GM12864 (cell line): ENCODE measurements at places on chromosomes 5 and 9.

- no peak for DNase-seq
Measured at GRCh38 chr5:68562308-68562707, 346.8 kb downstream of the PIK3R1 start.

DNA sequence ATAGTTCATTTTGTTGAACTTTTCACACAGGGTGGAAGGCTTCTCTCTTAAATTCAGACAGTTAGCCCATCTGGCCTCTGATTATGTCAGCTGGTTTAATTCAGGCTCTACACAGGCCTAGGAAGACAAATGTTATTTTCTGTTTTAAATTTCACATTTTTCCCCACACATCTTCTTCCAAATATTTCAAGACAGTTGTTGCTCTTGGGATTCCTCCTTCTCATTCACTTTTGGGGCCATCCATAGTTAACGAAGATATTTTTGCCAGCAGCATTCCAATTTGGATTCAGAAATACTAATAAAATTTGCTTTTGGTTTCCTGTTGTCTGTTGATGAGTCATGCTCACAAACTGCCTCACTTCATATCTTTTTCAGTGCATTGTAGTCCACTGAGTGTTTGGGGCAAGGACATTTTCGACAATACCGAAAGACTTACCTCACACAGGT lies 475.4 kb downstream of the DMAC1 start:
- DNase-seq = no peak

DNA sequence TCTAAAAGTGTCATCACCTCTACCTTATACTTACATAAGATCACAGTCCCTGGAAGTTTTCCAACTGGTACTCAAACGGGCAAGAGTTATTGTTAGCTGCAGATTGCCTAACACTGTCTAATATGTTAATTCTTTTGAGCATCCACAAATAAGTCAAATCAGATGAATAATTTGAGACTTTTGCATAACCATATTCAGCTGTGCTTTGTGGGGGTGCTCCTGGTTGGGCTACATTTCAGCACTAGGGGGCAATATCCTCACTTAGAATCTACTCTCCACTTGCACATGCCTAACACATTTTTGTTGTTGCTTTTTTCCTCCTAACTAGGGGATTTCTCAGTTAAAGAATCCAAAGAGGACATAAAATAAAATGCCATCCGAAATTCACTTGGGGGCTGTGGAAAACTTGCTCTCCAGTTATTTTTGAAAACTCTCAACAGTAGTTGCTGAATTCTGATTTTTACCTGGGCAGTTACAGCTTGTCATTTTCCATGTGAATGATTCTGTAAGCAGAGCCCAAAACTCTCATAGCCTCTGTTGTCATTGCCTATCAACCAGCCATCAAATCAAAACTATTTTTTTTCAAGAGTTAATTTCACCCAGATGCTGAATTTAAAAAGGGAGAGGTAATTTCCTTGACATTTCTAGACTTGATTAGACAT lies 71.5 kb downstream of the TRIM36 start:
- DNase-seq = peak; percentile 12

DNA sequence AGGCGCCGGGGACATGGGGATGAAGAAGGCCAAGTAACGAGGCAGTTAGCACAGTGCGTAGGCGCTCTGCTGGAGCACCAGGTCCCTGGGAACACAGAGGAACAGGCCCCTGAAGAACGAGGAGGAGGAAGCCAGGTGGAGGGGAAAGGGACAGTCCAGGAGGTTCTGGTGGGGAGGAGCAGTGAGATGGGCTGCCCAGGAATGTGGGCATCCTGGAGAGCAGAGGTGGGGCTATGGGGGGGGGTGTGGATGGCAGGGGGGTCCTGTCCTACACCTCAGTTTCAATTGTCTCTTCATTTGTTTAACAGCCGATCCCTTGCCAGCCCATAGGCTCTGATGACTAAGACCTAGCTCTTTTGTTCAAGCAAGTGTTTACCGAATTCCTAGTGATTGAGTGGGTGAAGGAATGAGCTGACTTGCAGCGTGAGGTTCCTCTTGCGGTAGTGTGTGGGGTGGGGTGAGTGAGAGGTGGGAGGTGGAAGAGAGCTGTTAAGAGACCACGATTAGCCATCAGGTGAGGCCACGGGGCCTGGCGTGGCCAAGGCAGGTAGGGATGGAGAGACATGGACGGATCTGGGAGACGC lies 8.4 kb upstream of the PHYHD1 start:
- no peak for DNase-seq

GRCh38 chr9:35060548-35061207 lies 11.7 kb downstream of the VCP start:
- no peak for DNase-seq

DNA sequence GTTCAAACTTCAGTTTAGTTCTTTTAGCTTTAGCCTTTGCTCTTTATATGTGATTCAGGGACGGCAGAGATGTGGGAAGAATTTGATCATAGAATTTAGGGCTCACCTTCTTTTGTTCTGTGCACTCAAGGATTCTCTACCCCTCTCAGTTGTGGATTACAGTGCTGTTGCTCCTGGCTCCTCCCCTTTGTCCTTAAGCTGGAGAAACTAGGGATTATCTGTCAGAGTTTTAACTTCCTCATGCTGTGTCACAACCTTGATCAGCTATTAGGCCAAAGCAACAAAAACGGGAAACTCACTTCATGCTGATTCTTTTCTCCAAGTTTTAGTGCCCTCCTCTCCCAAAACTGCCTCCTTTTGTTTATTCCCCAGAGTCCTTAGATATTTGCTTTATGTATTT lies 13.0 kb upstream of the PCDHAC2 start:
- no peak for DNase-seq

DNA sequence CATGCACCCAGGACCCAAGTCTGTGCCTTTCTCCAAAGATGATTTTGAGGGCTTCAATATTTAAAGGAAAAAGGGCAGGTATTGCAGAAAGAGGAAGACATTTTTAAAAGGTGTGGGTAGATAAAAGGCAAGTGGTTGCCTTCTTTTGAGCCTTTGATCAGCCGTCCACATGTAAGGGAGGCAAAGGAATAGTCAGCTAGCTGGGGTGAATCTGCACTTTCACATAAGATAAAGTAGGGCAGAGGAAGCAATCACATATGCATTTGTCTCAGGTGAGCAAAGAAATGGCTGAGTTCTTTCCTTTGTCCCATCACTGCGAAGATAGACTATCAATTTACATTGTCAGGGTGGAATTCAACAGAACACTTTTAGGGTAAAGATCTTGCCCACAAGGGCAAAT lies 19.9 kb downstream of the MGAT1 start:
- no peak for DNase-seq

DNA sequence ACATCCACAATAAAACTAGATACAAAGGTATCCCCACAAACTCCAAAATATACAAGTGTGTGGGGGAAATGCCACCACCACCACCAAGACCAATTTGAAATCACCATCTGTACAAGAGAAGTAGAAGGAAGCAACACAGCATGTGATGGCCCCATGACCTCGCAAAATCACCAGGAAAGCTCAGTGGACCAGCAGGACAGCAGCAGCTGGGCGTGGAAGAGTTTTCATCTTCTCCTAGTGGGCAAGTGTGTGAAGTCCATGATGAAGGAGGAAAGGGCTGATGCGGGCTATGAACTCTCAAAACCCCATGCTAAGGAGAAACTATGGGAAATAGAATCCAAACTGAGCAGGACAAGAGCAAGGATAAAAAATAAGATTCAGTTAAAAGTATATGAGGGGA lies 58.1 kb downstream of the GOLPH3 start:
- DNase-seq = no peak

DNA sequence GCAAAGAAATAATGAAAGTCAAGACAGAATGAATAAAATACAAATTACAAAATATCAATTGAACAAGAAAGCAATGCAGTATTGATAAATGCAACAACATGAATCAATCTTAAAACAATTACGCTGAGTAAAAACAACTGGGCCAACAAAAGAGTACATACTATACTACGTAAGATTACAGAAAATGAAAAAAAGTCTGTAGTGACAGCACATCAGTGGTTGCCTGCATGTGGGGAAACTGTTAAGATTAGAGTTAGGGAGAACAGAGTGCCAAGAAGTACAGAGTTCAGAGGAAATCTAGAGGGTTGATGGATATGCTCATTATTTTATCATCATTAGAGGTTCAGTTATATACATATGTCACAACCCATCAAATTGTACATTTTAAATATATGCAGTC lies 706.6 kb upstream of the ACO1 start:
- no peak for DNase-seq

GRCh38 chr9:36325081-36325828 lies 67.0 kb upstream of the GNE start:
- no peak for DNase-seq

GRCh38 chr5:69305512-69305911 lies 27.1 kb downstream of the CCDC125 start:
- no peak for DNase-seq

DNA sequence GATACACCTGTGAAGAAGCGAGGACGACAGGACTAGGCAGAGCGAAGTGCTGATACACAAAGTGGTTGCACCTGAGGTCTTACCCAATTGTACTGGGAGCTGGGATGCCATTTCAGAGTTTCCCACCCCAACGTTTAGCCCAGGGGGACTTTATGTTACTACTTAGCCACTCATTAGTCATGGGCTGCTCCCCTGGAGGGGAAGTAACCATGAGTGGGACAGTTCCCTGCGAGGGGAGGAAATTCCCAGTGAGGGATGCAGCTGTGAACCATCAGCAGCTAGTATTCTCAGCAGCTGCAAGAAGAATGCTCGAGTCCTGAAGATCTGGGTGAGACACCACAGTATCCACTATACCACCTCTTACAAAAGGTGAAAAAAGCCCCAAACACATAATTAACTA lies 93.7 kb upstream of the ACTBL2 start:
- DNase-seq = no peak

GRCh38 chr5:150517272-150518152 lies 9.6 kb downstream of the NDST1 start:
- DNase-seq = no peak

DNA sequence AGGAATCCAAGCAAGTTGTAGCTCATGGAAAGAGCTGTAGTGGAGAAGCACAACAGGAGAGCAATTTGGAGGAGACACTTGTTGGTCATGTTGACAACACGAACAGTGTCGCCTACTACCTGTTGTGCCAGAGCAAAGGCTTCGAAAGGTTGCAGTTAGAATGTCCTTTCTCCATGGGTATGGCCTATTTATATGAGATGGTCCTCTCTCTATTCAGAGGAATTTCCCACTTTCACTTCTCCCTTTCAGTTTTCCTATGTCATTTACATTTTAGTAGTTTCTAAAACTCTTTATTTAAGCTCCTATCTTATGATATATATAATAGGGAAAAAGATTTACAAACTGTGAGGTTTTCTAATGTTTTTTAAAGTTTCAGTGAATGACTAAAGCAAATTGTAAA lies at the start of gene IFNB1:
Gene IFNB1, minus strand, starts transcription at position 162 of the 400 bp plus-strand sequence. Its CDS starts 73 bp downstream, at position 89.
- DNase-seq = no peak

- no peak for DNase-seq
Measured at GRCh38 chr5:35457912-35458823, 159.5 kb upstream of the SPEF2 start.

- DNase-seq = no peak
Measured at GRCh38 chr5:134175921-134176510, 734 bp downstream of the SKP1 start.

GRCh38 chr5:140142246-140142645 lies 16.5 kb downstream of the IGIP start:
- DNase-seq = no peak

DNA sequence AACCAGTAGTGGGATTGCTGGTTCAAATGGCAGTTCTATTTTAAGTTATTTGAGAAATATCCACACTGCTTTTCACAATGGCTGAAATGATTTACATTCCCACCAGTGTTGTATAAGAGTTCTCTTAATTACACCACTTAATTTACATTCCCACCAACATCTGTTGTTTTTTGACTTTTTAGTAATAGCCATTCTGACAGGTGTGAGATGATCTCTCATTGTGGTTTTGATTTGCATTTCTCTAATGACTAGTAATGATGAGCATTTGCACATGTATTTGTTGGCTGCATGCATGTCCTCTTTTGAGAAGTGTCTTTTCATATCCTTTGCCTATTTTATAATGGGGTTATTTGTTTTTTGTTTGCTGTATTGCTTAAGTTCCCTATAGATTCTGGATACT lies 688.3 kb downstream of the PRR16 start:
- DNase-seq = no peak

GRCh38 chr9:90078988-90079421 lies 474.2 kb downstream of the GADD45G start:
- DNase-seq = no peak

DNA sequence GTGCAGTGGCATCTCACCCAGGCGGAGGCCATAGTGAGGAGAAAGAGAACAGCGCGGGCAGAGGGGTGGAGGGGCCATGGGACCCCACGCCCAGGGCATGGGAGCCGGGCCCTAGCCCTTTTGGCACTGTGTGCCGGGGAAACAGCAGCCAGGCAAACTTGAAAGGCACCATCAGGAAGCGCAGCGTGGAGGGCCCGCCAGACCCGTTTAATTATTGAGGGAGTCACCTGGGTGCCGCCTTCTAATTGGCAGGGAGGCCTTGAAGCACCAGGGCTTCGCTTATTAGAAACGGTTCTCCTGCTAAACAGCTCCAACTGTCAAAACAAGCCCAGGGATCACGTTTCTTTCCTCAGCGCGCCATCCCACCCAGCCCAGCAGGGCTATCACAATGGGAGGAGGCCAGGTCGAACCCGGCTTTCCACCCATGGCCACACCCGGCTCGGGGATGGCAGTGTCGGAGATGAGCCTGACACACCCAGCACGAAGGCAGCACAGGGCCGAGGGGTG lies 104.6 kb upstream of the SARDH start:
- no peak for DNase-seq

- DNase-seq = no peak
Measured at GRCh38 chr5:65482736-65483545, 1.2 kb upstream of the ADAMTS6 start.

GRCh38 chr9:109887079-109887478 lies 107.1 kb downstream of the PALM2AKAP2 start:
- no peak for DNase-seq

DNA sequence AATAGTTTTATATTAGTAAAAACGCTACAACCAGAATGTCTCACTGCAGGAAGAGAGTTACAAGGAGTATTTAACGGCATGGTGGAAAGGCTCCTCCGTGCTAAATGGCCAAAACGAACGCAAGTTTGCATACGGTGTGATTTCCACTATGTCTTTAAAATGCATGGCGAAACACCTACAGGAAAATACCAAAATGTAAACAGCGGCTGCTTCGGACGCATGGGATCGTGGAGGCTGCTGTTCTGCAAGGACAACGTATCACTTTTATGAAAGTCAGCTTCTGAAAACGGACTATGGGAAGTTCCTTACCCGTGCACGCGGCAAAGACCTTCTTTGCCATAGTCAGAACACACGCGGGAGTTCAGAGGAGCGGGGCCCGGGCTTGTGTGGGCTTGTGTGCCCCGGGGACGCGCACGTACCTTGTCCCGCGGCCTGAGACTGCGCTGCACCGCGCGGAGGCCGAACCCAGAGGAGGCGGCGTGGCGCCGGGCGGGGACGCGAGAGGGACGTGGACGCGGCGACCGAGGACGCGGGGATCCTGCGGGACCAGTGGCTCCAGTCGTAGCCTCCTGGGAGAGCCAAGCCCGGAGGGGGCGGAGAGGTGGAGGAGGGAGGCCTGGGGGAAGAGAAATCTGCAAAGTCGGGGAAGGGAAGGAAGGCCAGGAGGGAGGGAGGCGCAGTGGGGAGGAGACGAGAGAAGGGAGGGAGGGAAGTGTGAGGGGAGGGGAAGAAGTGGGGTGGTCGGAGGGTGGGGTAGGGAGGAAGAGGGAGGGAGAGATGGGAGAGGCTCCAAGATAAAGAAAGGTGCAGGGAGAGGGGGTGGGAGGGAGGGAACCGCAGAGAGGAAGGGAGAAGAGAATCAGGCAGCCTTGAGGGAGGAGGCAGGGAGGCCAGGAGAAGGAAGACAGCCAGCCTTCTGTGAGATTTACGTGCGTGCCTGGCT lies at the start of gene CMBL:
Gene CMBL, minus strand, starts transcription at position 697 of the 943 bp plus-strand sequence. CDS start 17,140 bp downstream, outside the sequence.
- no peak for DNase-seq
